ENCODE measurements at places on chromosomes 11 and 22.

GRCh38 chr11:11979488-11980117 lies 28.8 kb downstream of the DKK3 start:
- peak; percentile 72 for DNase-seq

GRCh38 chr11:69053546-69054396 lies 5.0 kb downstream of the TPCN2 start:
- DNase-seq, result no peak

DNA sequence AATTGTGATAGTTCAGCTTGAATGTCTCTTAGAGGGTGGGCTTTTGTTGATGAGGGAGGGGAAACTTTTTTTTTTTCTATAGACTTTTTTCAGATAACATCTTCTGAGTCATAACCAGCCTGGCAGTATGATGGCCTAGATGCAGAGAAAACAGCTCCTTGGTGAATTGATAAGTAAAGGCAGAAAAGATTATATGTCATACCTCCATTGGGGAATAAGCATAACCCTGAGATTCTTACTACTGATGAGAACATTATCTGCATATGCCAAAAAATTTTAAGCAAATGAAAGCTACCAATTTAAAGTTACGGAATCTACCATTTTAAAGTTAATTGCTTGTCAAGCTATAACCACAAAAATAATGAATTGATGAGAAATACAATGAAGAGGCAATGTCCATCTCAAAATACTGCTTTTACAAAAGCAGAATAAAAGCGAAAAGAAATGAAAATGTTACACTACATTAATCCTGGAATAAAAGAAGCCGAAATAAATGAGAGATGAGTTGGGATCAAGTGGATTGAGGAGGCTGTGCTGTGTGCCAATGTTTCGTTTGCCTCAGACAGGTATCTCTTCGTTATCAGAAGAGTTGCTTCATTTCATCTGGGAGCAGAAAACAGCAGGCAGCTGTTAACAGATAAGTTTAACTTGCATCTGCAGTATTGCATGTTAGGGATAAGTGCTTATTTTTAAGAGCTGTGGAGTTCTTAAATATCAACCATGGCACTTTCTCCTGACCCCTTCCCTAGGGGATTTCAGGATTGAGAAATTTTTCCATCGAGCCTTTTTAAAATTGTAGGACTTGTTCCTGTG lies 3.9 kb downstream of the MALAT1 start:
- no peak for DNase-seq

- DNase-seq, result peak; percentile 82
Measured at GRCh38 chr11:63837027-63837688, 1.8 kb upstream of the MARK2 start.

GRCh38 chr11:46127150-46127638 lies 5.9 kb upstream of the PHF21A start:
- no peak for DNase-seq

GRCh38 chr11:90407350-90407749 lies 184.5 kb upstream of the CHORDC1 start:
- DNase-seq, result no peak

DNA sequence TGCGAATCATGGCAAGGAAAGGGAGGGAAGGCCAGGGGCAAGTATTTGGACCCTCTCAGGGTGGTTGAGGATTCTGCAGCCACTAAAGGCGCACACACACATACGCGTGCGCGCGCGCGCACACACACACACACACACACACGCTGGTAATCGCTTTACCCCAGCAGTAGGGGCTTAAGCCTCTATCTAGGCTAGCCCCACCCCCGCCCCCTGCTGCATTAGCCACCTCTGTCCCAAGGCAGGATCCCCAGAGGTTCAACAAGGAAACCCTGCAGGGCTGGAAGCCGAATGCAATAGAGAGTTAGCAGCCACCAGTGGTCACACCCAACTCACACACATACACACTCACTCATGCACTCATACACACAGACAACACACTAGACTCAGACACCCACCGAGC lies 28.6 kb upstream of the ELFN2 start:
- no peak for DNase-seq

- DNase-seq, result no peak
Measured at GRCh38 chr11:37451903-37452302, 853.9 kb upstream of the RAG2 start.

- peak; percentile 35 for DNase-seq
Measured at GRCh38 chr22:44403166-44403565, 90.4 kb upstream of the SHISAL1 start.

DNA sequence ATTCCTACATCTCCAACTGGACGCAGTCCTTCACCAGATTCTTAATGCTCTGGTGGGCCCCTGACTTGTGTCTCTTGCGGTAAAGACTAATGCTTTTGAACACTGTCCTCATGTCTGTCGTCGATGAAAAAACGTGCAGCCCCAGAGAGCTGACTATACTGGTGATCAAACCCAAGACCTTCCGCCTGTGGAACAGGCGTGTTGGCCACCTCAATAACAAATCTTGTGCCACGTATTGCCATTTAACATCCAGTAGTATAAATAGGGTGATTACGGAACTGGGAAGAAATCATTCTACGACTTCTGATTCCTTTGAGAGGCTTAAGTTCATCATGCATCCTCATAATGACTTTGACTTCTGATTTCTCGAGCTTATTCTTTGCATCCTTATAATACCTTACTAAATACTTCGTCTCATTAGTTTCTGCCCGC lies 45.6 kb downstream of the OR4D9 start:
- DNase-seq, result no peak

- DNase-seq, result no peak
Measured at GRCh38 chr11:47002390-47002789, 65.8 kb downstream of the CSTPP1 start.

DNA sequence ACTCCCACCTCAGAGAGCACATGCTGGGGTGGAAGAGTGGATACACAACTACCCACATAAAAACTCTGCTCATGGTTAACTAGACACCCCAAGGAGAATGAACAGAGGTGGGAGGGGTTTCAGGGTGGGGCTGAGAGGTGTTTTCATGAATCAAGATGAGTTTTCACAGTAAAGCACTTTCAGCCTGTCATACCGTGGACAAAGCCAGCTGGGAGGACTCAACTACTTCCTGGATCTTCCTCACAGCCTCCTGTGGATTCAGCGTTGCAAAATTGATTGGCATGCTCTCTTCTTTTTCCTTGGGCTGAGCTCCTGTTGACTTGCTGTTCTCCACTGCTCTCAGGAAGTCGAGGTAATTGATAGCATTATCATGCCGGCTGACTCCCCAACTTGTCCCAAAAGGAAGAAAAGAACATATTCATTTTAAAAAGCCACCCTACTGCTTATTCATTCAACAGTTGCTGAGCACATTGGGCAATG lies 168.5 kb downstream of the MPPED1 start:
- no peak for DNase-seq

GRCh38 chr22:32660292-32660691 lies 141.2 kb upstream of the TIMP3 start:
- peak; percentile 76 for DNase-seq

GRCh38 chr11:66595245-66595904 lies 2.4 kb downstream of the CCS start:
- DNase-seq, result no peak

DNA sequence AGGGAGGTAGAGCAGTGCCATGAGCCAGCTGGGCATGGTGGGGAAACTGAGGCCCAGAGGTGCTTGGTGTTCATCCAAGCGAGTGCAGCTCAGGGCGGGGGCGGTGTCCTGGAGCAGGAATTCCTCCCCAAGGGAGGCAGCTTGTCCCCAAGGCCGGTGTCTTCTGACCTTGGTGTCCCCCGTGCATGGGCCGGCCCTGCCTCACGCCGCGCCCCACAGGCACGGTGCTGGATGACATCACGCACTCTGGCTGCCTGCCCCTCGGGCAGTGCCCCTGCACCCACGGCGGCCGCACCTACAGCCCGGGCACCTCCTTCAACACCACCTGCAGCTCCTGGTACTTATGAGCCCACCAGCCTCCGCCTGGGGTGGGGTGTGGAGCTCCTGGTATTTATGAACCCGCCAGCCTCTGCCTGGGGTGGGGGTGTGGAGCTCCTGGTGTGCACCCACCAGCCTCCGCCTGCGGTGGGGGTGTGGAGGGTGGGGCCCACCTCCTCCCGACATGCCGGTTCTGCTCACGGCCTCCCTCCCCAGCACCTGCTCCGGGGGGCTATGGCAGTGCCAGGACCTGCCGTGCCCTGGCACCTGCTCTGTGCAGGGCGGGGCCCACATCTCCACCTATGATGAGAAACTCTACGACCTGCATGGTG lies 6.7 kb downstream of the MUC5B start:
- peak; percentile 36 for DNase-seq

DNA sequence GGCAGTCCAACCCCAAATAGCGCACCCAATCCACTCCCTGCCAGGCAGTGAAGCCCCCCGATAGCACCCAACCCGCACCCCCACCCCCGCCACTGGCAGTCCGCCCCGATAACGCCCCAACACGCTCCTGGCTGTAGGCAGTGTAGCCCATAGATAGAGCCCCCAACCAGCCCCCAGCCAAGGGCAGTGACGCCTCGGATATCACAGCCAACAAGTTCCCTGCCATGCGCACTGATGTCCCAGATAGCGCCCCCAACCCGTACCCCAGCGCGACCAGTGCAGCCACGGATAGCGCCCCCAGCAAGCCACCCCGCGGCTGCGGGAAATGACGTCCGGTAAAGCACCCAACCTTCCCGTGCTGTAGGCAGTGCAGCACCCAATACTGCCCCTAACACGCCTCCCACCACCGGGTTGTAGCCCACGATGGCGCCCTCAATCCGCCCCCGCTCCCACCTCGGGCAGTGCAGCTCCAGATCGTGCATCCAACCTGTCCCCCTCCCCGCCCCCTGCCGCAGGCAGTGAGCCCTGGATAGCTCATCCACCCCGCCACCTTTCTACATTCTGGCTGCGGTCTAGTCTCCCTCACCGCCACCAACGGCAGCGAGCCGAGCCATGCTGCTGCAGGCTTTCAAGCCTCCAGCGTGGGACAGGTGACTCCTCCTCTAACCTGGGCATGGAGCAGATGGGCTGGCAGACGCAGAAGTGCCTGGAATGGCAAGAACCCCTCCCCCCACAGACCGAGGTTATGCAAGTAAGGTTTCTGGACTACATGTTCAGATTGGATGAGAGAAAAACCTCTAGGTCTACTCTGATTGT lies 625 bp downstream of the RFPL2 start:
- DNase-seq, result no peak

- no peak for DNase-seq
Measured at GRCh38 chr11:81071606-81072005, 1630.8 kb upstream of the TENM4 start.

DNA sequence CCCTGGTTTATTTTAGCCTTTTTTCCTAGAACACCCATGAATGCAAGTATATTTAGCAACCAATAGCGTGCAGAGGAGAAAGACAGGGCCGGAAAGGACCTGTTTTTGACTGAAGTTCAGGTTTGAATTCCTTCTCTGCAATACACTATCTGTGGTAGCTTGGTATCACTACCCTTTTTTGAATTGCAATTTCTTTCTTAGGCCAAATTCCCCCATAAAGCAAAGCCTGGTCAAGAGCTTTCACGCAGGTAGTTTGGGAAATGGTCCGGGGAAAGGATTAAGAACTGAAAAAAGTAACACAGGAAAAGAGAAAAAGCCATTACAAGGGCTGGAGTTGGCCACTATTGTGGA lies 38.8 kb upstream of the PAMR1 start:
- DNase-seq, result no peak

- no peak for DNase-seq
Measured at GRCh38 chr22:18056161-18056666, 21.6 kb upstream of the PEX26 start.

- DNase-seq, result no peak
Measured at GRCh38 chr22:25746012-25746373, 4.0 kb downstream of the MYO18B start.

GRCh38 chr11:34261820-34262219 lies 96.0 kb downstream of the ABTB2 start:
- no peak for DNase-seq

DNA sequence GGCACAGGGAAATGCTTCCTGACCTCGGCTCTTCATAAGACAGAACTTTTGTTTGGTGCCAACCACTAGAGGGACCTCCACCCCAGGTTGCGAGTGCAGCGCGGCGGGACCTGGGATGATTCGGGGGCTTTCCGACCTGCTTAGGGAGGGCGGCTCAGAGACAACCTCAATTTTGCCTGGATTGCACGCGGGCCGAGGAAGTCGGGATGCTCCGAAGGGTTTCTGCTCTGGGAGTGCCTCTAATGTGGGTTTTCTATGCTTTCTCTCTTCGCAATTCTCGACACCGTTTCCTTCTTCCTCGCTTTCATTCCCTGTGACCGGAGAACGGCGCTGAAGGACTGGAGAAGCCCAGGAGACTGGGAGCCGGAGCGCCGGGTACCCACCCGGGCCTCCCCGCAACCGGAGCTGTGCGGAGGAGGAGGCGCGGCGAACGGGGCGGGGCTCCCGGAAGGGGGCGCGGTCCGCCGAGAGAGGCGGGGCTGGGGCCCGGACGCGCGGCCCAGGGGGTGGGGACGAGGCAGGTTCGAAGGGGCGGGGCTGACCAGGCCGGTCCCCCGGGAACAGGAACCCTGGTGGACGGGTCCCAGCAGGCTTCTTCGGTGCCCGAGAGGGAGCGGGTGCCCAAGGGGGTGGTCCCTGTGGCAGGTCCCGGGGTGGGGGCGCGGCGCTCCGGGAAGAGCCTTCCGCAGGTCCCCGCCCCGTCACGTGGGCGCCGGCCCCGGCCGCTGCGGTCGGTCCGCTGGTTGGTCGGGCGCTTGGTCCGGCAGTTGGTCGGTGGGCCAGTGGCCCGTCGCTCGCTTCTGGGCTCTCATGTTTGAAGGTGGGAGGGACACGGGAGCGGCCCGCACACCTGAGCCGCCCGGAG lies at the start of gene PPFIBP2:
Gene PPFIBP2 (plus strand): TSS at position 766 of the 865 bp plus-strand sequence. CDS start 35,477 bp downstream, outside the sequence.
- peak; percentile 88 for DNase-seq

DNA sequence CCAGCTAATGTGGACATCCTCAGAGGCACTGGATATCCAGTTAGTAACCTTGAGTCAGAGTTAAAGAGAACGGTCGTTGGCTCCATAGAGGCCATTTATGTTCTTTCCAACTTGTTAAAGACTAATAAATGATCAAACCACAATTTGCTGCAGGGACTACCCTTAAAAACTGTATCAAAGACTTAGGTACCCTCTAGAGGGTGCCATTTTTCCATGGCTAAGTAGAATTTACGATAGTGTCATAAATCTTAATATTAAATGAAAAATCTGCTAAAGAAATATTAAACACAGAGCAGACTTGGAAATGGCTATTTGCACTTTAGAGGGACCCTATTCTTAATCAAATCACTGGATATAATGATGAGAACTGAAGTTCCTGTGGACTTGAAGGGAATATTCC lies 685.2 kb upstream of the CHORDC1 start:
- DNase-seq, result no peak

DNA sequence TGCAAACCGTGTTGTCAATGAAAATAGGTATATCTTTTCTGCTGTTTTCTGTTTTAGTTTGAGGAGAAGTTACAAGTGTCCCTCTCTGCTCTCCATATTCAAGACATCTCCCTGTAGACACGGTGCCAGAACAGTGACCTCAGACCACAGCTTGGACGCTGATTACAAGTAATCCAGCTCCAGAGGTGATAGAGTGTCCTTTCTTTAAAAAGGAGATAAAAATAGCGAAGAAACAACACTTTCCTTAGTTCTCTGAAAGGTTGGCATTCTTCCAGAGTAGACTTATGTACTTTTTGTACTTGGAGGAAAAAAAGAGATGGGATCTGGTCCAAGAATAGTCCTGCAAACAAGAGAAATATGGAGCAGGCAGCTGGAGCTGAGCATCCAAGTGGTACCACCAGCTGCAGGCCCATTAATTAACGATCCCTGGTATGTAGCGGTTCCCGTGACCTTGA lies 43.0 kb upstream of the WT1 start:
- DNase-seq, result no peak
